ENCODE measurements at places on chromosomes 5 and 9.
A peak's percentile ranks its signal among the peaks of the same experiment; 100 is the strongest.

- no peak for DNase-seq
Measured at GRCh38 chr5:106127985-106128384, 1542.8 kb downstream of the EFNA5 start.

GRCh38 chr5:62574599-62574998 is 4.0 kb upstream of the LRRC70 start:
- no peak for DNase-seq

DNA sequence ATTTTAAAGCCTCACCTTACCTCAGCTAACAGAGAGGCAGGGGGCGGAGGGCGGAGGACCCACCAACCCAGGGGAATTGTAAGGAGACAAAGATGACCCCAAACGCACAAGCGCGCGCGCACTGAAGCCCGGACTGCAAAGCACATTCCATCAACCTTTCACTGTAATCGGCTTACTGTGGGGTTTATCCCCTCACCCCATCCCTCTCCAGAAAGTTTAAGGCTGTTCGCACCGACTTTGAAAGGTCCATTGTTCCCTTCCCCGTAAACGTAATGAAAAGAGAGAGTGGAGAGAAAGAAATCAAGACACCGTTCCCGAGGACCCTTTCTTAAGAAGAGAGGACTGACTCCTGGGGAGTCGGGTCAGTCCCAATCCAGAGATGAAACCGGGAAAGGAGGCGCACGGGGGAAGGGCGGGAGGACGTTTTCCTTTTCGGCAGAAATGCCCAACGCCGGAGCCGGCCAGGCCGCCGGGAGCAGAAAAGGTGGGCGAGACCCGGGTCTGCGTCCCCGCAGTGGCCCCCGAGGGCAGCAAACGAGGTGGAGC is 464 bp downstream of the CEMIP2 start:
- DNase-seq = no peak

DNA sequence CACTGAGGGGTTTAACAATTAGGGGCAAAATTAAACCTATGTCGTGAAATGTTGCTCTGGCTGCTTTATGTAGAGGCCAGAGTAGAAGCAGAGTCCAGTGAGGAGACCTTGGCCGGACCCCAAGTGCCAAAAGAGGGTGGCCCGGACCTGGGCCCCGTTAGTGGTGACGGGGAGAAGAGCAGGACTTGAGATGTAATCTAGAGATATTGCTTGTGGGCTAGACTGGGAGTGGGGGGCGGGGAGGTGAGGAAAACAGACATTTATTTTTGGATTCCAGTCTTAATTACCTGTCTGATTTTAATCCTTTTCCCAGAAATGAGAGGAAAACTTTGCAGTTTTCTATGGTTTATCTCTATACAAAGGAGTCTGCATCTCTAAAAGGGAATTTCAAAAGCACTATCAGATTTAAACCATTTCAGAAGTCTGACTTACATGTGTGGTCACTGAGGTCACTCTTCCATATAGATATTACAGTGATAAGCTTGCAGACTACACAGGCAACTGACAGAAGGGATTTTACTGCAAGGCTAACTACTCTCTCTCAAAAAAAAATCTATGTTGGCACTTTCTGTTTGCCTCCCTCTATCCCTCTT is 108.1 kb downstream of the MED27 start:
- no peak for DNase-seq

GRCh38 chr9:138006576-138007233 is 129.1 kb downstream of the CACNA1B start:
- peak; percentile 10 for DNase-seq

DNA sequence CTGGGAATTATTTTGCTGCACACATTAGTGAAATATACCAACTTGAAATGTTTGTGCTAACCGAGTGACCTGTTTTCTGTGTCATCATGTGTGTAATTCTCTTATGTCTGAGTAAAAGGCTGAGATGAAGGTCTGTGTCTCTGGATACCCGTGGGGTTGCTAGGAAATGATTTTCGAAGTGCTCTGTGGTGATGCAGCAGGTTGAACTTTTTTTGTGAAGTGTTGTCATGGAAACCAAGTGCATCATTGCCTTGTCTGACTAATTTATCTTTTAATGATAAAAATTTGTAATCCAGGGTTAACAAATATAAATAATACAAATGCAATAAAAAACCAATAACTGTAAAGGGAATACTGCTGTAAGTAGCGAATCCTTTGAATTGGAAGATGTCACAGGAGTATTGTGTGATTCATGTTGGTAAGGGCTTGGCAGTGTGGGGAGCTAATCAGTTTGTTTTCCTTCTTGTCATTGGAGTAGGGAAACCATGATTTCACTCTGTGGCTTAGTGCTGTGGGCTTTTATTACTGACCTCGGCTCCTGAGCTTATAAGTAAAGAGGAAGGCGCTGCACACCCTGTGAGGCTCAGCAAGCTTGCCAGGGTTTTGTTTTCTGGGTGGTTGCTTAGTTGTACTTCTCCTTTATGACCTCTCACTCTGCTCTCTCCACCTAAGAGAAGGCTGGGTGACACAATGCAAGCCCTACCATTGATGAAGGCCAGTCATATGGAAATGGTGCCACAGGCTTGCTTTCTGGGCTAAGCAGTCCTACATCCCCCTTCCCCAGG is 22.3 kb downstream of the PDE8B start:
- DNase-seq = no peak

DNA sequence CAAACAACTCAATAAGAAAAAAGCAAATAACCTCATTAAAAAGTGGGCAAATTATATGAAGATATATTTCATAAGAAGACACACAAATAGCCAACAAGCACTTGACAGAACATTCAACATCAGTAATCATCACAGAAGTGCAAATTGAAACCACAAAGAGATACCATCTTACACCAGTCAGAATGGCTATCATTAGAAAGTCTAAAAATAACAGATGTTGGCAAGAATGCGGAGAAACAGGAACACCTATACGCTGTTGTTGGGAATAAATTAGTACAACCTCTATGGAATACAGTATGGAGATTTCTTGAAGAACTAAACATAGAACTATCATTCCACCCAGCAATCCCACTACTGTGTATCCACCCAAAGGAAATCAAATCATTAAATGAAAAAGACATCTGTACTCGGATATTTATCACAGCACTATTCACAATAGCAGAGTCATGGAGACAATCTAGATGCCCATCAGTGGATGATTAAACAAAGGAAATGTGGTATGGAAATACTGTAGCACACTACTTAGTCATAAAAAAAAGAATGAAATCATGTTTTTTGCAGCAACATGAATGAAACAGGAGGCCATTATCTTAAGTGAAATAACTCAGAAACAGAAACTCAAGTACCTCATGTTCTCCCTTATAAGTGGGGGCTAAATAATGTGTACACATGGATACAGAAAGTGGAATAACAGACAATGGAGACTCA is 106.8 kb upstream of the FST start:
- no peak for DNase-seq

- DNase-seq = no peak
Measured at GRCh38 chr5:21895766-21896350, 957.3 kb downstream of the CDH12 start.

DNA sequence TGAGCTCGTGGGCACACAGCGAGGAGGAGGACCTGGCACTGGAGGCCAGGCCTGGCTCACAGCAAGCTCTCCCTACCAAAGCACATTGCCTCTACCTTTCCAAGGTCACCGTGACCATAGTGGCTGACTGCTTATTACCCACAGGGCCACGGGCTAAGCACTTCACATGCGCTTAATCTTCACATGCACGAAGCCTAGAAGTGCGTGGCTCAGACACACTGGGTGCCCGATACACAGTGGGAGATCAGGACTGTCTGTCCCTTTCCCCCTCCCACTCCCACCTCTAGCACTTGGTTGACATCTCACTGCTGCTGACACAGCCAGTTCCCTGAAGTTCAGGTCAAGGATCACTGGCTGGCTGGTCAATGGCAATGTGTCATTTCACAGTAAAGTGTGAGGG is 23.6 kb downstream of the LHX6 start:
- DNase-seq = no peak

DNA sequence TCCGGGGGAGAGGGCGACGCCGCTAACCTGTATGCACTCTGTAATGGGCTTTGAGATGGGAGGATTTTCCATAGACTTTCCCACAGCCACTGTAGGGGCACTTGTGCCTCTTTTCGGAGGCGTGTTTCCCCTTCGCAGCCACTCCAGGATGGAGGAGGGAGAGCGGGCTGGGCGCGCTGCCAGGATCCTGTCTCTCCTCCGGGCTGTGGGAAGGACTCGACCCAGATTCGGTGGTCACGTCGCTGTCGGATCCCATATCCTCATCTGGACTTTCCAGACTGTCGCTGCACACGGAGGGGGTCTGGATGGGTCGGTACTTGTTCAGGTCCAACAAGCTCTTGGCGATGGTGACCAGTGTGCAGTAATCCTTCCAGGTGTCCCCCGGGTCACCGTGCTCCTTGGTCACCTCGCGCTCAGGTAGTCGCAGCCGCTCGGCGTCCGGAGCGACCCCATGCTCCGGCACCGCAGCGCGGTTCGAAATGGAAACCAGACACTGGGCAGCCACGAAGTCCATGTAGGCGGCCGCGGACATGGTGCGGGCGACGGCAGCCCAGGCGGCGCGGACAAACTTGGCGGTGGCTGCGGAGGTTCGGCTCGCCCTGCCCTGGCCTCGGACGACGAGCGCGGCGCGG is 1.5 kb downstream of the KLF9 start:
- DNase-seq = no peak

- DNase-seq = no peak
Measured at GRCh38 chr5:136034984-136035383, 6.2 kb downstream of the TGFBI start.

- DNase-seq = no peak
Measured at GRCh38 chr9:13351778-13352386, 72.4 kb upstream of the MPDZ start.

DNA sequence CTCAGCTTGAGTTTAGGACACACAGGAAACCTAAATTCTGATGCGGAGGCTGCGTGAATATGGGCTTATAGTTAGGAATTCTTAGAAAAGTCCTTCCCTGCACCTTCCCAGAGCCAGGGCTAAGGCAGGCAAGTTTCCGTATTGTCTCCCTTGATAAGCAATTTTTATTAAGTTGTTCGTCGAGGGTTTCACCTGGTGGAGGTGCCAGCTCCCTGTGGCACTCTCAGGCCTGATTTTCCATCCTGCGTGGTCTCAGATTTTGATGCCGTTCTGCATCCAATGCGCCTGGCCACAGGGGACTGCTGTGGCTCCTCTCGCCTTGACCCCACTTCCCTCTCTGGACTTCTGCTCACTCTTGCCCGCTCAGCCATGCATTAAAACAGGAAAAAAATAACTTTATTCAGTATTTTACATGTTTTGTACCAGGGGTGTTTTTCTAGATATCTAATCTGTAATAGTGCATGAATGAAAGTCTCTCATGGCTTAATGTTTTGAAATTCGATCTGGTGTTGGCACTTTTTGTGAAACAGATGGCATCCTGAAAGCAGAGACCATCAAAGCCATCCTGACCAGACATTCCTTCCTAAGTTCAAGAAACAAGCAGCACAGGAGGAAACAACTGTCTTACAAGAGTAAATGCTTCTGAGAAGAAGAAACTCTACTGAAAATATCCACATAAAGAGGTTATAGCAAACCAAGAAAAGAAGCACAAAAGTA is 50.7 kb downstream of the TRIP13 start:
- DNase-seq = no peak

DNA sequence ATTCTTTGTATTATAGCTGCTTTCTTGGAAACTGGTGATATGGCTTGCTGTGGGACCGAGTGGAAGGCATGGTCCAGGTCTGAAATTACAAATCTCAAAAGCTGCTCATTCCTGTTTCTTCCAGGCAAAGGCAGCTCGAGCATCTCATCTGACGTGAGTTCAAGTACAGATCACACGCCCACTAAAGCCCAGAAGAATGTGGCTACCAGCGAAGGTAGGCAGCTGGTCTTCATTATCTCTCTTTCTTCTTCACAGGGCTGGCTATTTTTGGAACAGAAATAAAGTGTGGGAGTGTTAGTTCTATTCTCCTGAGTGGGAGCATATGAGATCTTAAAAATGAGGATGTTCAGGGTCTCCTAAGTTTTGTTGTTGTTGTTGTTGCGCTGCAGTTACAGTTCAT is 115.9 kb downstream of the FBXL7 start:
- no peak for DNase-seq

DNA sequence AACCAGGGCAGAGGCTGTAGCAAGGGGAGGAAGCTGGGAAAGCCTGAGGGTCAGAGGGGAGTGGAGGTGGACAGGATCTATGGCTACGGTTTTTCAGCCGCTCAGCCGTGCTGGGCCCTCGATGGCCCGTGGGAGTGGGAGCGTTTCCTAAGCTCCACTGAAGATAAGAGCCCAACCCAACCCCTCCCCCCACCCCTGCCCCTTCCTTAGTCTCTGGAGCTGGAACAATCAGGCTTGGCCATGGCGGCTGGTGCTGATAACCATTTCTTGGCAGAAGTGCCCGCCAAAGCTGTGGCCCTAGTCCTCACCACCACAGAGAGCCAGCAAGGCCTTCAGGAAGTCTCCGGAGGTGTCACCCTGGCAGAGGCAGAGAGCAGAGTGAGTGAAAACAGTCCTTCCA is 20.3 kb upstream of the TNIP1 start:
- DNase-seq = no peak

DNA sequence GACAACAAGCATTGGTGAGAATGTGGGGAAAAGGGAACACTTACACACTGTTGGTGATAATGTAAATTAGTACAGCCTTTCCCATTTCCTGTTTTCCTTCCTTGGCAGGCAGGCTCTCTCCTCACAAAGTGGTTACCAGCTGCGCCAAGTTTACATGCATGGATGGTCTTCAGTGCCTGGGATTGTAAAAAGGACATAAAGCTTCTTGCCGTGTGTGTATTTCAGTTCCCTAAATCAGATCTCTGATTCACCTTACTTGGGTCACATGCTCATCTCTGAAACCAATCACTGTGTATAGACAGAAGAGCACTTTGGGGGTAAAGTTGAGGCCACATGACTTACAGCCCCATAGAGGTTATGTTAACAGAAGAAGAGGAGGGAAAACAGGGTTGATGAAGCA is 92.8 kb downstream of the CAVIN4 start:
- DNase-seq = no peak

GRCh38 chr9:87167582-87167981 is 220.3 kb upstream of the GAS1 start:
- no peak for DNase-seq

- peak; percentile 100 for DNase-seq
Measured at GRCh38 chr9:136790640-136791515, at the start of gene TMEM141. TSS of gene TMEM141 (plus strand) at chr9:136791344. CDS start at chr9:136791371, 27 bp downstream.

GRCh38 chr5:79122973-79123372 is 11.4 kb downstream of the BHMT start:
- no peak for DNase-seq

DNA sequence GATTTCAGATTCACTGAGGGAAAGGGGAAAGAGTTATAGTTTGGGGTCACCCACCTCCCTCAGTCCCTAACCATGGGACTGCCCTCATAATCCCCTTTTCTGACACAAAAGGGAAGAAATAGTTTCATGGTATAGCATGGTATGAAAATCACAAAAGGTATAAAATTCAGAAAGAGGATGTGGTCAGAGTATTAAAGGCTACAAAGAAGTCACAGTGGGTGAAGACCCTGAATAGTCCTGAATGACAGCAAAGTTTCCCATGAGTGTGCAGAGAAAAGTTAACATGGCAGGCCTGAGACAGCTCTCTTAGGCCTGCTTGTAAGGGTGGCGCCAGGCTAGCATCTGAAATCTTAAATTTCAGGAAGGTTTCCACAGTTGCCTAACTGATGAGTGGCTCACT is 290.6 kb upstream of the ZNF608 start:
- DNase-seq = no peak

- DNase-seq = no peak
Measured at GRCh38 chr9:117546894-117547678, 132.2 kb upstream of the ASTN2 start.

Measured in naive thymus-derived CD8-positive, alpha-beta T cell (primary cell).